Testis (tissue), 5 donors: ENCODE measurements at places on chromosomes 6 and 20.

GRCh38 chr6:46949632-46950280 lies 28.0 kb upstream of the ADGRF5 start:
- peaks cover 3% of the 10 kb centered on the region for H3K4me1 ChIP-seq
- H3K27me3 ChIP-seq, result no peaks in the 10 kb centered on the region
- H3K4me3 ChIP-seq, result no peak overlapping the region
- no peaks in the 10 kb centered on the region for H3K36me3 ChIP-seq
- peak; percentile 24 for DNase-seq

DNA sequence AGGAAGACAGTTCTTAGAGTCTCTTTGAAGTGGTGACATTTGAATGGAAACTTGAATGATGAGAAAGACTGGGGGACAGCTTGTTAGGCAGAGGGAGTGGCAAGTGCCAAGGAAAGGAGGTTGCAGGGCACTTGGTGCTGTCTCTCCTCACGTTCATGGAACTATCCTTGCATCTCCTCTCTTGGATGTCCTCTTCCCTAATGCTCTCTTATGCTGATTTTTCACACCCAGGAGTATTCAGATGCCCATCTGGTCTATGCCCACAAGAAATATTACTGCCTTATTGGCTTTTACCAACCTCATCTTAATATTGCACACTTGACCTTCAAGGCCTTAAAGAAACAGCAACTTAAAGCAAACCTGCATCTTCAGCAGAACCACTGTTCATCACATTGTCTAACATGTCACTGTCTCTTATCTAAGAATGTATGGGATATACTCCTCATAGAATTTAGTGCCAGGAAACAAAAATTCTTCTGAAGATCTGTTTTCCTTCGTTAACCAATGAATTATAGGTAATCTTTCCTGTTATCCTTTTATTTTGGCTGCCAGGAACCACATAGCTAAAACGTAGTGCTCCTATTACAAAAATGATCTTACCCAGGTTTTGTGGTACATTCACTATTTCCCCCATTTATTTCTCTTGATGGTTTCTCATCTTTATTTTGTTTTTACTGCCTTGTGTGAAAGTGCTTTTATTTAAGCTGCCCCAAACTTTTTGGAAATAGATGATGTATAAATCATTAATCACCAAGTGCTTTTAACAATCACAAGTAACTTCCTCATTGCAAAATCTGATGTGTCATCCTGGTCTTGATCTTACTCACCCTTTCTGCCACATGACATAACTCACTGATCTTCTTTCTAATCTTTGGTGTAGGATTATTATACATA lies 12.8 kb downstream of the RGS17 start:
- H3K4me3 ChIP-seq, result no peak overlapping the region
- no peaks in the 10 kb centered on the region for H3K27me3 ChIP-seq
- no peak for DNase-seq
- no peak overlapping the region for H3K27ac ChIP-seq
- no peaks in the 10 kb centered on the region for H3K4me1 ChIP-seq

GRCh38 chr6:91482498-91482897 lies 895.6 kb upstream of the MAP3K7 start:
- H3K27ac ChIP-seq, result no peak overlapping the region
- no peaks in the 10 kb centered on the region for H3K27me3 ChIP-seq
- no peak overlapping the region for H3K4me3 ChIP-seq
- H3K4me1 ChIP-seq, result no peaks in the 10 kb centered on the region
- no peaks in the 10 kb centered on the region for H3K36me3 ChIP-seq

- DNase-seq, result no peak
- H3K27ac ChIP-seq, result no peak overlapping the region
- H3K4me1 ChIP-seq, result no peaks in the 10 kb centered on the region
- H3K4me3 ChIP-seq, result no peak overlapping the region
- no peaks in the 10 kb centered on the region for H3K27me3 ChIP-seq
These were observed 17.3 kb upstream of the BHLHE23 start for GRCh38 chr20:63023936-63024571.

GRCh38 chr20:19777981-19778380 lies 19.9 kb downstream of the RIN2 start:
- H3K27ac ChIP-seq, result no peak overlapping the region
- no peaks in the 10 kb centered on the region for H3K4me1 ChIP-seq
- DNase-seq, result no peak
- H3K27me3 ChIP-seq, result no peaks in the 10 kb centered on the region
- no peaks in the 10 kb centered on the region for H3K36me3 ChIP-seq

GRCh38 chr20:52279706-52280105 lies 88.1 kb upstream of the ZFP64 start:
- no peak for DNase-seq
- no peaks in the 10 kb centered on the region for H3K4me1 ChIP-seq
- H3K27ac ChIP-seq, result no peak overlapping the region
- H3K36me3 ChIP-seq, result no peaks in the 10 kb centered on the region
- no peaks in the 10 kb centered on the region for H3K27me3 ChIP-seq

GRCh38 chr20:46359233-46359751 lies 47.1 kb downstream of the ELMO2 start:
- no peaks in the 10 kb centered on the region for H3K27me3 ChIP-seq
- H3K4me3 ChIP-seq, result no peak overlapping the region
- no peaks in the 10 kb centered on the region for H3K36me3 ChIP-seq

GRCh38 chr20:52490711-52491430 lies 299.3 kb upstream of the ZFP64 start:
- no peaks in the 10 kb centered on the region for H3K4me1 ChIP-seq
- no peak overlapping the region for H3K4me3 ChIP-seq
- no peak for DNase-seq
- H3K36me3 ChIP-seq, result no peaks in the 10 kb centered on the region
- no peaks in the 10 kb centered on the region for H3K27me3 ChIP-seq
- H3K27ac ChIP-seq, result no peak overlapping the region

DNA sequence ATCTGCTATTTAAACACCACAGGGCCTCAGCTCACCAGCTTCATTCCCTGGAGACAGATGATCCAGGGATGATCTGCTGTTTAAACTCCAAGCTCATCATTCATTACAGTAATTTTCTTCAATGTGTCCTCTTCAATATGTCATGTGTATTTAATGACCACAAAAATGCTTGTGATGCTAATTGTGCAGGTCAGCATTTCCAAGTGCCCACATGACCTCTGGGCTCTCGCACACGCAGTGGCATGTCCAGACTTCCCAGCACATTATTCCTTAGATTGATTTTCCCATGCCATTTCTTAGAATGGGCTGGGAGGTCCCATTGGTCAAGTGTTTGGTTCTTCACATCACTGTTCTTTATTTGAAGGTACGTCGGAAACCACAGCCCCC lies 434.4 kb downstream of the HAO1 start:
- no peaks in the 10 kb centered on the region for H3K4me1 ChIP-seq
- H3K27ac ChIP-seq, result no peak overlapping the region
- no peaks in the 10 kb centered on the region for H3K36me3 ChIP-seq
- no peak for DNase-seq
- H3K4me3 ChIP-seq, result no peak overlapping the region
- no peaks in the 10 kb centered on the region for H3K27me3 ChIP-seq

- H3K27ac ChIP-seq, result no peak overlapping the region
- no peaks in the 10 kb centered on the region for H3K36me3 ChIP-seq
- H3K4me1 ChIP-seq, result no peaks in the 10 kb centered on the region
- no peak for DNase-seq
These were observed 142.5 kb upstream of the PREP start for GRCh38 chr6:105545228-105545920.

GRCh38 chr6:170093658-170094596 lies 197.0 kb downstream of the DLL1 start:
- H3K27me3 ChIP-seq, result no peaks in the 10 kb centered on the region
- H3K4me3 ChIP-seq, result no peak overlapping the region
- peak; percentile 10 for DNase-seq

GRCh38 chr20:63454731-63455567 lies 17.5 kb downstream of the KCNQ2 start:
- H3K36me3 ChIP-seq, result no peaks in the 10 kb centered on the region
- DNase-seq, result no peak
- no peaks in the 10 kb centered on the region for H3K27me3 ChIP-seq

GRCh38 chr20:8299921-8300320 lies 167.9 kb downstream of the PLCB1 start:
- no peaks in the 10 kb centered on the region for H3K27me3 ChIP-seq
- DNase-seq, result no peak
- H3K4me3 ChIP-seq, result no peak overlapping the region

DNA sequence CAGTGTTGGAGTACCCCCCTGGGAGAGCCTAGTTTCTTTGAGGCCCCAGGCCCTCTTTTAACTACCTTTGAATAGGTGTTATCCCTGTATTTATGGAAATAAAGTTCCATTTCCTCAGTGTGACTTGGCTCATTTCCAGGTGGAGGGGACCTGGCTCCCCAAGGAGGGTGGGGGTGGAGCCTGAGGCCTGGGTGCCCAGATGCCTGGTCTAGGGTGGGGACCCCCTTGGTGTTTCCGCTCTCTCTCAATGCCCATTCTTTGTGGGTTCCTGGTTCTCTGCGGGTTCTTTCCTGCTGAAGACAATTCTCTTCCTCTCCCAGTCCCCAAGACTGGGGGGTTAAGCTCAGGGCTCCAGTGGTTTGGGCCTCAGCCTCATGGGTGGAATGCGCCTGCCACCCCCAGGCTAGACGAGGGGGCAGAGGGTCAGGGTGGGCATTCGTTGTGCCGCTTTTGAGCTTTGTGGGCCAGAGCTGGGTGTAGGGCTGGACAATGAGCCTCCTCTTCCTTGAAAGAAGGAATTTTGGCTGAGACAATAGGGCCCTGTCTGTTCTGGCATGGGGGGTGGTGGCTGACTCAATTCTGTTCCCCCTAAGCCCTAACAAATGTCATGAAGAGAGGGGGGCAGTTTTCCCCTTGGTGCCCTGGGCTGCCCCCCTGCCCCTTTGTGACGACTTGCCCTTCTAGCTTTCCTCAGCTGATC lies 686 bp upstream of the EGFL8 start:
- peaks cover 6% of the 10 kb centered on the region for H3K4me1 ChIP-seq
- DNase-seq, result no peak
- no peak overlapping the region for H3K4me3 ChIP-seq

DNA sequence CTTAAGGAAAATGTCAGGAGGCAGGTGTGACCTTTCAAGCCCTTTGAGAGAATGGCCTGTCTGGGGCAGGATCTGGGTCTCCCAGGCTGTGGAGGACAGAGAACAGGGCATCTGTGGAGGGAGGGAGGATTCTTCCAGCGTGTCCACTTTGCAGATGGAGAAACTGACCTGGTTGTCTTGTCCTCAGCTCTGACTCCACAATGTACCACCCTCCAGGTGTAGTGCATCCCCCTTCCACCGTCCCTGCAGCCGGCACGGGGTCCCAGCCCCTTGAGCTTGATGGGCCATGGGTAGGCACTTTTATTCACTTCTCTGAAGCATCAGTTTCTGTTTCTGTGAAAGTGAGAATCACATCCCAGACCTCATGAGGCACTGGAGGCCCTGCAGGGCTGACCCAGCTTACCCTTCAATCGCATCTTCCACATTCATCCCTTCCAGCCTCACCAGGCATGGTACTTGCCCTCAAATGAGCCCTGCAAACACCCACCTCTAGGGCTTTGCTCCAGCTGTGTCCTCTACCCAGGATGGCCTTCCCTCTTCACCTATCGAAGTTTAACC lies 4.6 kb upstream of the TGM2 start:
- no peak overlapping the region for H3K27ac ChIP-seq
- no peak for DNase-seq

DNA sequence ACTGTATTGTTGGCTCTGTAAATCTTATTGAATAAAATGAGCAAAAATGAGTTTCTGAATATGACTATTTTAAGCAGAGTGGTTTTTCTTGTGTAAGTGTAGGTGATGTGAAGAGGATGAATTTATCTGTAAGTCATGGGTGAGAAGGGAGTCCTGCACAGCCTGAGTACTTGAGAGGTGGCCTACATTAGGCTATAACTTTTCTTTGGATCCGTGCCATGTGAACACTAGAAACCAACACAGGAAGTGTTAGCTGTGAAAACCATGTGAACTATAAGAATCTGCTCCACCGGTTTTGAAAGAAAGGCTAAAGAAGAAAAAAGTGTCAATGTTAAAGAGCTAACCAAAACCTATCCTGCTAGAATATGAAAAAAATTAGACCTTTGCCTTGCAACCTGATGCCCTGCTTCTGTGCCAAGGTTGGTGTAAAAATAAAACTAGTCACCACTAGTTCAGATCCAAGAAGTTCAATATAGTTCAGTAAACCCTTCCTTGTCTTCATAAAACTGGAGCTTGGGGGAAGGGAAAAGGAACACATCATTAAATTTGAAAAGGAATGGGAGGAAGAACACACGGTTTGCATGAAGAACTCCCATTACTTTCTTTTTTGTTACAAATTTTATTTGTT lies 21.3 kb downstream of the PLCB1 start:
- no peak overlapping the region for H3K4me3 ChIP-seq
- no peaks in the 10 kb centered on the region for H3K36me3 ChIP-seq
- DNase-seq, result no peak
- no peak overlapping the region for H3K27ac ChIP-seq

DNA sequence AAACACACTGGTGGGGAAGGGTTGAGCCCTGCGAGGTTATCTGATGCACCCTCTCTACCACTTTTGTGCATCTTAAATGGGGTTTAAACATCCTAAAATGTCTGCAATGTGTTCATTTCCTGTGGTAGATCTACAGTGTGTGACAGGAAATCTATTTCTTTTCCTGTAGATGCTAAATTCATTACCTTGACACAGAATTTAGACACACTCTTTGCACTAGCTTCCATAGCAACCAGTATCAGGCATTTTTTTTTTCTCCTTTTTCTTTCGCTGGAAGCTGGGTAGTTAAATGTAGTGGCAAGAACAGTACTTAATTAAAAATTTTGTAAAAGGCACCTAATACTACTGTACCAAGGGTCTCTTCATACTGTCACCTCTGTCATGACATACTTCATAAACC lies 141.1 kb downstream of the RFPL4B start:
- no peak overlapping the region for H3K27ac ChIP-seq
- H3K4me3 ChIP-seq, result no peak overlapping the region
- no peaks in the 10 kb centered on the region for H3K27me3 ChIP-seq
- no peaks in the 10 kb centered on the region for H3K36me3 ChIP-seq
- DNase-seq, result no peak
